ENCODE measurements at places on chromosomes 2 and 18.

- peak; percentile 68 for DNase-seq
Observed at GRCh38 chr2:10260130-10260529, 42.6 kb upstream of the HPCAL1 start.

DNA sequence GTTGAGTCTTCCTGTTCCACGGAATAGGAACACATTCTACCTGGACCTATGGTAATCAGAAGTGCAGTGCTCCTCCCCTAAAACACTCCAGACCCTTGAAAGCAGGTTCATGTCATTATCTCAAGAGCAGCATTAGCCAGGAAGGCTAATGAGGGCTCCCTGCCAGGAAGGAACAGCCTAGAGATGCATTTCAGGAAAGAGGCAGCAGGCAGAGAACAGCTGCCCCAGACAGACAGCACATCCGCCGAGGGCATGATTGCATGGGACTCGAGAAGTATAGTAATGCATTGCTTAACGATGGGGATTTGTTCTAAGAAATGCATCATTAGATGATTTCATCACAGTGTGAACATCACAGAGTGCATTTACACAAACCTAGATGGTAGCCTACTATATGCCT is 171.5 kb downstream of the ALK start:
- DNase-seq: no peak

DNA sequence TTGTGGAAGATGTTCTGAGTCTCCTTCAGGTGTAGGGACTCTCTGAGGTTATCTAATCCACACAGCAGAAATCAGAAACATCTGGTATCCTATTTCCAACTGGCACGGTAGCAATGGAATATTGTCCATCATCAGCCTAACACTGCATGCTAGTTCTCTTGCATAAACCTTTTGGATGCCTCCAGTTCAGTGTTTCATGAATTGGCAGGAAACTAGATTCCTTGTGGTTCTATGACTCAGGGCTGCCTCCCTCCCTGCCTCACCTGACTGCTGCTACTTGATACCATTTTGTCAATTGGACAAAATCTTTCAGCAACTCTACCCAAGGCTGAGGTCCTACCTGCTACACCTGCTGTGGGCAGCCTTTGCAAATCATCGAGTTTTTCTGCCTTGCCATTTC is 130.9 kb downstream of the TPGS2 start:
- peak; percentile 28 for DNase-seq

DNA sequence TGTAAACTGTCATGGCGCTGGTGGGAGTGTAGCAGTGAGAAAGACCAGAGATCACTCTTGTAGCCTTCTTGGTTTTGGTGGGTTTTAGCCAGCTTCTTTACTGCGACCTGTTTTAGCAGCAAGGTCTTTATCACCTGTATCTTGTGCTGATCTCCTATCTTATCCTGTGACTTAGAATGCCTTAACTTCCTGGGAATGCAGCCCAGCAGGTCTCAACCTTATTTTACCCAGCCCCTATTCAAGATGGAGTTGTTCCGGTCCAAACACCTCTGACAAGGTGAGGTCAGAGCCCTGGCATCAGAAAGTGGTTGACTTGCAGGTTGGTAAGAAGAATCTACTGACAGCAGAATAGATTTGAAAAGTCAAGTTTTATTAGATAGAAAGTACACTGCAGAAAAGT is 55.0 kb upstream of the MSH6 start:
- DNase-seq: no peak

DNA sequence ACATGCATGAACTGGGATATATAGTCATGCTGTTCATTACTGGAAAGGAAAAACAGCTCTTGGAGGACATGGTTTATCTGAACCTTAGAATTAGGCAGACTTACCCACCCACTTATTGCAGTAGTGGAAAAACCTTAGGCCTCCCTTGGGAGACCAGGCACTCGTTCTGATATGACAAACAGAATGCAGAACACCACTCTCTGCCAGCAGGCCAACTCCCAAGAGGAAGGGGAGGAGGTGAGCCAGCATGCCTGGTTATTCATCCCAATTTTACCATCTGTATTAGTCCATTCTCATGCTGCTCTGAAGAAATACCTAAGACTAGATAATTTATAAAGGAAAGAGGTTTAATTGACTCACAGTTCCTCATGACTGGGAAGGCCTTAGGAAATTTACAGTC is 17.5 kb downstream of the C18orf63 start:
- no peak for DNase-seq

GRCh38 chr2:202052235-202052634 is 18.6 kb downstream of the FZD7 start:
- DNase-seq: no peak

DNA sequence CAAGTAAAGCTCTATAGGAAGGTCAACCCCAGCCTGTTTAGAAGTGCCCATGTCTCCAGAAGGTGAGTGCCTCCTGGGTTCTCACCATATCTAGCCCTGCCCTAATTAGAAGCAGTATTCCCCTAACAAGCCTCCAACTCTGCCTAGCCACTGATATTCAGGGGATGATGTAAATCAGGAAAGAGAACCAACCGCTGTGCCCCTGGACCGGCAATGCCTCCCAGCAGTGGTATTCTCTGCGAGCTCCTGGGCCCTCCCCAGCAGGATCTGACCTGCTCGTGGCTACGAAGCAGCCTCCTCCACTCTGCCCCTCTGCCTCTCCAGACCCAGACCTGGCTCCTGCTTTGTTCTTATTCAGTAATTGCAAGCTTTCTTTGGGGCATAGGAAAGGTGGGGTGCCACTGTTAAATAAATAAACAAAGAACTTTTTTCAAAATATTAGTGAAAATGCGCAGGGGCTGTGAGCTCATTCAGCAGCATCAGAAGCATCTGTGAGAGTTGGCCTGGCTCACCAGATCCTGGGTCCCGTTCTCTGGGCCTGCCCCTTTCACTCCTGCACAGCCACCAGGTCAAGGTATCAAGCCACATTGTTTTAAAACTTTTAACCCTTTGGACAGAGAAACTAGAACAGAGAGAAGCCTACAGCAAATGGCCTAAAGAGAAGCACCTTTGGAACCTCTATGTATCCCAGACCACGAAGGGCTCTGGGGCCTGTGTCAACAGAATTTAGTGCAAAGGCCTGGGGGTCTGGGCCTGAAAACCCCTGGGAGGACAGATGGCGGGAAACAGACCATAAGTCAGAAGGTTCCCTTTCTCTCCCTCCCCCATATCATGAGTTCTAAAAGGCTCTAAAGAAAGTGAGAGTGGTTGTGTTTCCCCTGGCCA is 11.9 kb downstream of the MREG start:
- no peak for DNase-seq

- DNase-seq: no peak
Observed at GRCh38 chr18:11005528-11005927, 143.8 kb downstream of the PIEZO2 start.

GRCh38 chr2:40330096-40330495 is 121.8 kb downstream of the SLC8A1 start:
- DNase-seq: no peak

DNA sequence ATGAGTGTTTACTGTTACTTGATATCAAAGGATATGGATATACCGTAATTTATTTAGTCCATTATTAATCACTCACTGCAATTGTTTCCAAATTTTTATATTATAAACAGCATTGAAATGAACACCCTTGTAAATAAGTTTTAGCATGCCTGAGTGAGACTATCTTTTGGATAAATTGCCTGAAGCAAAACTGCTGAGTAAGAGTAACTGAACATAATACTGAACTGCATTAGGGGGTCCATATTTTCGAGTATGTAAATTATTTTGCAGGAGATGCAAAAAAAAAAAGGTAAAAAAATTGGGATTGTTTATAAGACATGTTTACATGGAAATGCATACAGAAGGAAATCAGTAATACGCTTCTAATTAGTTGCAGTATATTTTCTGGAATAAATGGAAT is 215.6 kb upstream of the SMAD7 start:
- DNase-seq: no peak

GRCh38 chr2:6164986-6165747 is 473.0 kb downstream of the SOX11 start:
- no peak for DNase-seq

DNA sequence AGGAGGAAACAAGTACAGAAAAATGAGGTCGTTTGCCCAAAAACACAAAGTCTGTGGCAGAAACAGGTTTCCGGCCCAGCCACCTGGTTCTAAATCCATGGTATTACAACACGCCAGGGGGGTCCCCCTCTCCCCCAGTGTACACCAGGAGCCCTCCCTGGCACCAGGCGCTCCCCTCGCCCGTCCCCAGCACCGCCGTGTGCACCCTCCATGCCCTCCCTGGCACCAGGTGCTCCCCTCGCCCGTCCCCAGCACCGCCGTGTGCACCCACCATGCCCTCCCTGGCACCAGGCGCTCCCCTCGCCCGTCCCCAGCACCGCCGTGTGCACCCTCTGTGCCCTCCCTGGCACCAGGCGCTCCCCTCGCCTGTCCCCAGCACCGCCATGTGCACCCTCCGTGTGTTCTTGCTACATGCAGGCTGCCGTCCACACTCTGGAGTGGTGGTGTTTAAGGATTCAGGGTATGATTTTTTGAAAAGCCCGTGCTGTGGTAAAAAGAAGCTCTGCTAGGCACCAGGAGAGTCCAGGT is 59.8 kb upstream of the NFATC1 start:
- DNase-seq: no peak

DNA sequence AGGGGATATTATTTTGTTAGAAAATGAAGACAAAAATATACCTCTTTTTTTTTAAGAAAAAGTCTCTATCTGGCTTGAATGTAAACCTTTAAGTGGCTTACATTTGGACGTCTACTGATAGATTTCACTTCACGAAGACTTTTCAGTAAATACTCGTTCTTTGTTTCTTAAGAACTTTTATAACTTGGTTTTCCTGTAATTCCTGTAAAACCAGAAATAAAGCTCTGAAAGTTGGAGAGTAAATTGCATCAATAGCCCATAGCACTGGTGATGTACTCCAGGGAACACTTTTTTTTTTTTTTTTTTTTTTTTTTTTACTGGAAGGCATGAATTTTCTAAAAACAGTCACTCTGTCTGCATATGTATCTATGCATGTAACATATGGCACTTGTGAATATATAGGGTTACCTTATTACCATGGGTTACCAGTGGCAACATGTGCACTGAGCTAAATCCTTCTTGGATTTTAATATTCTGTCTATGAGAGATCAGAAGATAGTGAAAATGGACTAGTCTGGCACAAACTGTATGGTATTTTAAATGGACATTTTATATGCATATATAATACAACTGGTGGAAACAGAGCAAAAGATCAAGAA is 309.2 kb upstream of the TCF4 start:
- no peak for DNase-seq

- DNase-seq: no peak
Observed at GRCh38 chr2:172081221-172082022, 3.9 kb upstream of the DLX1 start.

- no peak for DNase-seq
Observed at GRCh38 chr18:11284811-11285210, 135.4 kb upstream of the PIEZO2 start.

- DNase-seq: no peak
Observed at GRCh38 chr2:63977904-63978303, 41.3 kb downstream of the VPS54 start.

GRCh38 chr2:72781480-72781879 is 44.4 kb downstream of the EXOC6B start:
- no peak for DNase-seq

- DNase-seq: no peak
Observed at GRCh38 chr18:77346208-77346810, 96.7 kb downstream of the GALR1 start.

- no peak for DNase-seq
Observed at GRCh38 chr2:148515976-148516375, 128.6 kb upstream of the EPC2 start.

DNA sequence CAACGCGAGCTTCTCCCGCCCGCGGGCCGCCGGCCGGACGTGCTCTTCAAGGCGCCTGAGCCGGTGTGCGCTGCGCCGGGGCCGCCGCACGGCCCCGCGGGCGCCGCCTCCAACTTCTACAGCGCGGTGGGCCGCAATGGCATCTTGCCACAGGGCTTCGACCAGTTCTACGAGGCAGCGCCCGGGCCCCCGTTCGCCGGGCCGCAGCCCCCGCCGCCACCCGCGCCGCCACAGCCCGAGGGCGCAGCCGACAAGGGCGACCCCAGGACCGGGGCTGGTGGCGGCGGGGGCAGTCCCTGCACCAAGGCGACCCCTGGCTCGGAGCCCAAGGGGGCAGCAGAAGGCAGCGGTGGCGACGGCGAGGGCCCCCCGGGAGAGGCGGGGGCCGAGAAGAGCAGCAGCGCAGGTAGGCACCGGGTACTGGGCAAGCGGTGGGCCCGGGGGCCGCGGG is 676 bp downstream of the HOXD11 start:
- DNase-seq: no peak

DNA sequence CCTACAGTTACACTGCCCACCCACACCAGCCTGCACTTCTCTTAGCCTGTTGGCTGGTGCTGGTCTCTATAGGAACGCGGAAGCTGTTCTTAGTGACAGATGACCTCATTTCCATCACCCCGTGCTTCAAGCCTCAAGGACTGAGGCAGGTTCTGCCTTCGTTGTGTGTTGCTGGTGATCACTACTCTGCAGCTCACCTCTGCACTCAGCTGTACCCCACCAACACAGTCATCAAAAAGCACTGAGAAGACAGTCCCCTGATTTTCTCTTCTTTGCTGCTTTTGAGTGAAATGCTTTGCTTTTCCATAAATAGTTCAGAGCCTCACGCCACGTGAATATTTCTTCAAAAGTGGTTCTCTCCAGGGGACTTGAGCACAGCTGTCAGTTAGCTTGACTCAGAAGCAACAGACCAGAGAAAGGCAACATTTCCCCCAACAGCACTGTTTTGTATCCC is 225.7 kb upstream of the CCDC150 start:
- no peak for DNase-seq

- DNase-seq: no peak
Observed at GRCh38 chr2:184579226-184579625, 19.1 kb upstream of the ZNF804A start.

All from LoVo (cell line).